H1 (cell line): ENCODE measurements at places on chromosomes 2 and 18.

- H3K27ac ChIP-seq = no peak overlapping the region
- H3K36me3 ChIP-seq = no peaks in the 10 kb centered on the region
- H3K27me3 ChIP-seq = no peaks in the 10 kb centered on the region
- H3K4me1 ChIP-seq = no peaks in the 10 kb centered on the region; the same call in 1 of the 2 replicates
- no peak overlapping the region for H3K4me3 ChIP-seq
Measured at GRCh38 chr2:102268510-102269199, 42.7 kb upstream of the IL1RL1 start.

- no peaks in the 10 kb centered on the region for H3K36me3 ChIP-seq
- H3K4me1 ChIP-seq = 0 out of 2 replicates have a peak, but pooled peaks cover 2% of the 10 kb centered on the region
- no peak for DNase-seq
- no peak overlapping the region for H3K4me3 ChIP-seq
Measured at GRCh38 chr2:10274376-10274775, 28.3 kb upstream of the HPCAL1 start.

DNA sequence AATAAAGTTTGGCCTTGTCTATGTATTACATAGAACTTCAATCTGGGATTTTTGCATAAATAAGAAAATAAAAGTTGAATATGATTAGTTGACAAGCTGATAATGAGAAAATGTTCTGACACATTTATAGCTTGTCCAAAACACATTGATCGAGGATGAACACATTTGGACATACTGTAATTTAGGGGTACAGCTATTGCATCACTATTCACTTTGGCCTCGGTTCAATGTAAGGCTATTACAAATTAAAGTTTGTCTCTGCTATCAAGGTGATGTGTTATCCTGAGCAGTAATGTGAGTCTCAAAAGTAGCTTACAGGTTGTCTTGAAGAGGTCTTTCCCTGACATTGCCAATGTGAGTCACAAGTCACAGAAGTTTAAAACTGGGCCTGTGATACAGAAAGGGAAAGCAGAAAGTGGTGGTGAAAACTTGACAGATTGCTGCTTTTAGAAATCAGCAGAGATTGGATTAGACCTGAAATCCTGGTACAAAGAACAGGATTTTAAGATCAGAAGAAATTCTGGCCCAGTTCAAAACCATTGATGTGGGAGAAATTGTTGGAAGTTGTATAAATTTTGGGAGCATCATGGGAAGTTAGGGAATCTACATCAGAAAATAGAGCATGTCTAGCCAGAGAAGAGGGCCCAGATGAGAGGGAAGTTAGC lies 674.1 kb downstream of the NYAP2 start:
- no peak overlapping the region for H3K27ac ChIP-seq
- no peaks in the 10 kb centered on the region for H3K4me1 ChIP-seq
- H3K27me3 ChIP-seq = no peaks in the 10 kb centered on the region
- DNase-seq = no peak

GRCh38 chr18:22195052-22195451 lies 25.7 kb downstream of the GATA6 start:
- no peak overlapping the region for H3K27ac ChIP-seq
- 0 out of 2 replicates have a peak, but pooled peaks cover 6% of the 10 kb centered on the region for H3K4me1 ChIP-seq
- no peak overlapping the region for H3K4me3 ChIP-seq
- no peaks in the 10 kb centered on the region for H3K27me3 ChIP-seq
